Activated CD4-positive, alpha-beta memory T cell treated with anti-CD3 and anti-CD28 coated beads, Interleukin-2, amount 10 ng/mL, durations not matched to agents 7 days and 5 days (primary cell): ENCODE measurements at places on chromosomes 6 and 20.

GRCh38 chr20:57308451-57309271 is 20.9 kb upstream of the SPO11 start:
- no peak for DNase-seq

DNA sequence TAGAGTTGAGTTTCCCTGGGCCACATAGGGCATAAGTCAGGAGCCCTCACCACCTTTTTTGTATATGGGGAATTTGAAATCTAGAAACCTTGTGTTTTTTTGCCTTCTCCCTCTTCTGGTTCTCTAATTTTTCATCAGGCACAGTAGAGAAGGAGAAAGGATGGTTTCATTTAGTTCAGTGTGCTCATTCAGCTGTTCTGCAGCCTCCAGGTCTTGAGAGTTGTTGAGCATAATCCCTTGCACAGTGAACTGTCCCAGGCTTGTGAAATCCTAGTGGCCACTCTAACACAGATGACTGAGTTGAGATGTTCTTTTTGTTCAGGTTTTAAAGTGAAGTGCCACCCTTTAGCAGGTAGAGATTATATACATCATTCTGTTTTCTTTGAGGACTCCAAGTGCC is 183.5 kb downstream of the CDKAL1 start:
- no peak for DNase-seq

DNA sequence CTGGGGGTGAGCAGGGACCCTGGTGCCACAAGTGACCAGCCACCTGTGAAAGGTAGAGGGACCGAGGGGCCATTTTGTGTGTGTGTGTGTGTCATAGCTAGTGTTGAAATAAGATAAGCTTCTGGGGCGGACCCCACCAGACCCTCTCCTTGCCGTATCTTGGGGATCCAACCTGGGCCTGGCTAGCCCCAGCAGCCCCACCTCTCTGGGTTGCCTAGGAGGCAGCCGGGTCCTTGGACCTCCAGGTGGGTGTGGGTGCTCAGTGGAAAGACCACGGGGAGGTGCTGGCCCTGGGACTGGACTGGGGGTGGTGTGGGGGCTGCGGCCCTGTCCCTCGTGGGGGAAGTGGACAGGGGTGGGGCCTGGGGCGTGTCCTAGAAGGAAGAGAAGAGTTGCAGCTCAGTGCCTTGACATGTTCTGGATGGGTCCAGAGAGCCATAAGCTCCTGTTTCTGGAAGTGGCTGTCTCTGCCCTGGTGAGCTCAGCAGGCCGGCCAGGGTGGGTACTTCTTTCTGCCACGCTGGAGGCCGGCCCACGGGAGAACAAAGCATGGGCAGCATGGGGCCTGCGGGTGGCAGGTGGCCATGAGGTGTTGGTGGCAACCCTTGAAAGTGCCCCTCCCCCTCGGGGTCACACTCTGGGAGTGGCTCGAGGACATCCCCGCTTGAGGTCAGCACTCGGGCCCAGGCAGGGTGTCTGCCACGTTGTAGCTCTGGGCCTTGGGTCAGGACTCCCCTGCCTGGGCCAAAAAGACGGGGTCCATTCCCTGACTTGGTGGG is 8.4 kb downstream of the RBBP8NL start:
- no peak for DNase-seq

DNA sequence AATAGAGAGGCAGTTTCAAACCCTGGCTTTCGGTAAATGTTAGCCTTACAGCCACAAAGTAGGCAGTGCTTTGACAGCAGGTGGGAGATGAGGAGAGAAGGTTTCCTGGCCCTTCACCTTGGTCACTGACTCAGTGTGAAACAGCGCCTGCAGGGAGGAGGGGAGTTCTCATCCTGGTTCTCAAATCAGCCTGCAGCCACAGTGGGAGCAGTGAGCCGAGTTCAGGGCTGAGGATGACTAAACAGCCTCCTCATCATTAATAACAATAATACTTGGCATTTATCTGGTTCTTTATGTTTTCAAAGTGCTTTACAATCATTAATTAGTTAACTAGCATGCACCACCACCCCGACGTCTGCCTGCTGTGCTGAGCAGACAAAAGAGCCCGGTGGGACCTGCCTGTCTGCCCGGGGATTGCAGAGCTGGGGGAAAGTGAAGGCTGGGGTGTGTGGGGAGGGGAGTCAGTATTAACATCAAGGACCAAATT is 59.6 kb downstream of the PRDM1 start:
- DNase-seq = no peak

DNA sequence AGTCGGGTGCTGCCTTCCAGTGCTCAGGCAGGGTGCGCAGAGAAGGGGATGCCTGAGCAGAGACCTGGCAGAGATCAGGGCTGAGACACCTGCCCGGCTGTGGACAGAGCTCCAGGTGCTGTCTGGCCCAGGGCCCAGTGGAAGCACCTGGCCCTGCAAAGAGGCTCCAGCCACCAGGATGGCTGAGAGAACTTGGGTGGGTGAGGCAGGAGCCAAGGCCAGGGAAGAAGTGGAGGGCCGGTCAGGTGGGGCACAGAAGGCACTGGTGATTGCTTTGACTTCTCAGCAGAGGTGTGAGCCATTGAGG is 31.2 kb downstream of the PNLDC1 start:
- no peak for DNase-seq

- DNase-seq = no peak
Observed at GRCh38 chr6:36460916-36461315, 18.1 kb downstream of the KCTD20 start.

DNA sequence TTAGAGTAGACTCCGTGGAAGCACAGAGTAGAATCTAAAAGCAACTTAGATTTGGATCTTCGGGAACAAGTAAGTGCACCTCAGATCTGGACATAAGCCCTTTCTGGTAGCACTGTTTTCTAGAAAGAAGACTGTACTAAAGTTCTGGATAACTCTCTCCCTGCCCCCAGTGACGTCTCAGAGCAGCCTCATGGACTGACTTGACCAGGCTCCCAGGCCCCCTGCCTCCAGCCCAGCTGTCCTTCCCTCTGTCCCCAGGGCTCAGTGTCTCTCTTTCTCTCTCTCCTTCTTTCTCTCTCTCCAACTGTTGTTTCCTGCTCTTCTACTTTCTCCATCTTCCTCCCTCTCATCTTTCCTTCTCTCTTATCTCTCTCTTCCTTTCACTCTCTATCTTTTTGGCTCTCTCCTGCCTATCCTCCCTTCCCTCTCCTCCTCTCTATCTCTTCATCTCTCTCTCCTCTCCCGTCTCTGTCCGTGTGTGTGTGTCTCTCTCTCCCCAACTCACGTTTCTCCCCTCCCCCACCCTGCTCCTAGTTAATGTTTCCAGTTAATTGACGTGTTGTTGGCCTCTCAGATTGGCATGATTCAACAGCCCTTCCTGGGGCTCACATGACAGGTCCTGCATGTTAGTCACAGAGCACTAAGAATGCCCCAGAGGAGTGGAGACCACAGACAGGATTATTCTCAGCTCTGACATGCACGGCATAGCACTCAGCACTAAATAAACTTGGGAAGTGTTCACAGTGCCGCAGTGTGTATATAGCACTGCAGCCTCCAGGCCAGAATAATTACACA is 180.4 kb upstream of the FOXQ1 start:
- no peak for DNase-seq
